B cell (primary cell): ENCODE measurements at places on chromosomes 1 and 21. TPM values are rescaled to one million over a fixed set of nuclear protein-coding genes. Genes with fewer than 3 reads are reported as not detected.

The SLC35F3 gene
- polyA plus RNA-seq, result not detected in 2 replicates

DNA sequence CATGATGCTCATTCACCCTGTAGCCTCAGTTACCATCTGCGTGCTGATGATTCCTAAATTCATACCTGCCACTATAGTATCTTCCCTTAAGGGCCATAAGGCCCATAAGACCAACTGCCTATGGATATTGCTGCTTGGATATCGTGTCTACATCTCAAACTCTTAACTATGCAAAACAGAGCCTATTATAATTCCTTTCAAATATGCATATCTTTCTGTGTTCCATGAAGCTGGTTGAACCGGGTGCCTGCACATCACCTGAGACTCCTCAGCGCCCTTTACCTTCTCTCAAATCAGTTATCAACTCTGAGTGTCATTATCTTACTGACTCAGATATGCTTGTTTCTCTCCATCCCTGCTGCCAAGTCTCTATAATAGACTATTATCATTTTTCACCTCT lies 311.2 kb downstream of the PAPPA2 start:
- no peaks in the 10 kb centered on the region for H3K4me1 ChIP-seq
- H3K27me3 ChIP-seq, result no peaks in the 10 kb centered on the region
- no peak overlapping the region for H3K27ac ChIP-seq
- no peak overlapping the region for H3K4me3 ChIP-seq

GRCh38 chr1:77057994-77058585 lies 161.1 kb downstream of the PIGK start:
- H3K4me3 ChIP-seq, result no peak overlapping the region
- H3K36me3 ChIP-seq, result no peaks in the 10 kb centered on the region
- no peak overlapping the region for H3K27ac ChIP-seq

GRCh38 chr1:113963281-113963906 lies 15.9 kb upstream of the OLFML3 start:
- no peaks in the 10 kb centered on the region for H3K27me3 ChIP-seq
- H3K4me3 ChIP-seq, result no peak overlapping the region
- H3K27ac ChIP-seq, result no peak overlapping the region
- no peak for DNase-seq

- peak overlapping the region; percentile 76 for H3K4me3 ChIP-seq
- peaks cover 76% of the 10 kb centered on the region for H3K4me1 ChIP-seq
- no peaks in the 10 kb centered on the region for H3K27me3 ChIP-seq
- H3K36me3 ChIP-seq, result no peaks in the 10 kb centered on the region
Observed at GRCh38 chr1:111618961-111619634, 491 bp upstream of the RAP1A start.

DNA sequence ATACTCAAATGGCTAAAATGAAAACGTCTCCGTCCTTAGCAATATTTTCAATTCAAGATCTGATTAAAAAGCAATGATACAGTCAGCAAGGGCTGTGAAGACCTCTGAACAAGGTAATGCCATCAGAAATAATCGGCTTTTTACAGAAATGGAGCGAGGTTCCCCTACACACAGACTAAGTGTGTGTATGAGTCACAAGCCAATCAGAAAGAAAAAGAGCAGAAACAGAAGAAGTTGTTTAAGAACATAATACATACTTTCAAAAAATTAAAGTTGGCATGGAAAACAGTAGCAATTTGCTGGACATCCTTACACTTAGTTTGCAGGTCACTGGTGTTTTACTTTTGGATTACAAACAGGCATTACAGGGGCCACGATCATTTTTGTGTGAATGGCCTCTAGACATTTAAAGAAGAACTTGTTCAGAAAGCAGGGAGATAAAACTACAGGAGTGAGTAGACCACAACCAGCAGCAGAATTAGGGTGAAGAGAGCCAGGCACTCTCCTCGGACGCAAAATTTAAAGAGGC lies 350.0 kb upstream of the RUNX1 start:
- no peak for DNase-seq
- no peaks in the 10 kb centered on the region for H3K27me3 ChIP-seq
- H3K4me3 ChIP-seq, result no peak overlapping the region
- no peaks in the 10 kb centered on the region for H3K4me1 ChIP-seq
- no peaks in the 10 kb centered on the region for H3K36me3 ChIP-seq

DNA sequence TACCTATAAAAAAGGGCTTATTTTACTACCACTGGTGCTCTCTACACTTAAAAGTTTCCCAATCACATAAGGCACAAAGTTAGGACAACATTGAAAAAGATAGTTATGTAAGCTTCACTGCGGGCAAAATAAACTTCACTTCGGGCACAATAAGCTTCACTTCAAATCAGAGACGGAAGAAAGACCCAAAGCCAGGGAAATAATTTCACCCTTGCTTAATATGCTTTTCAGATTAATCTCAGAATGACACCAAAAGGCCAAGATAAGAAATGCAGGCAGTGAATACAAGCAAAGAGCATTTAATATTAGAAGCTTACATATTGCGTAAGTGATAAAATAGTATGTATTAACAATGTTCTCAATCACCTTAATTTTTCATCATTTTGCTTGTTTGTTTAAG lies 444.2 kb downstream of the SETD4 start:
- no peak overlapping the region for H3K4me3 ChIP-seq
- H3K36me3 ChIP-seq, result no peaks in the 10 kb centered on the region
- no peak overlapping the region for H3K27ac ChIP-seq
- H3K4me1 ChIP-seq, result no peaks in the 10 kb centered on the region
- peak; percentile 28 for DNase-seq

GRCh38 chr1:95197616-95198252 lies 36.3 kb upstream of the RWDD3 start:
- H3K4me1 ChIP-seq, result no peaks in the 10 kb centered on the region
- no peak overlapping the region for H3K27ac ChIP-seq
- no peaks in the 10 kb centered on the region for H3K36me3 ChIP-seq
- no peak overlapping the region for H3K4me3 ChIP-seq
- H3K27me3 ChIP-seq, result no peaks in the 10 kb centered on the region

- no peak overlapping the region for H3K27ac ChIP-seq
- no peaks in the 10 kb centered on the region for H3K27me3 ChIP-seq
- DNase-seq, result no peak
- peaks cover 2% of the 10 kb centered on the region for H3K36me3 ChIP-seq
Observed at GRCh38 chr1:23845163-23845562, 19.9 kb upstream of the HMGCL start.

The PROK1 gene
- polyA plus RNA-seq, result 0.25 TPM in 1 of 2 replicates, not detected in the other

GRCh38 chr21:34222031-34222335 lies 141.8 kb upstream of the KCNE2 start:
- H3K36me3 ChIP-seq, result no peaks in the 10 kb centered on the region
- no peak for DNase-seq
- H3K27me3 ChIP-seq, result no peaks in the 10 kb centered on the region
- H3K4me3 ChIP-seq, result no peak overlapping the region
- no peak overlapping the region for H3K27ac ChIP-seq
- H3K4me1 ChIP-seq, result no peaks in the 10 kb centered on the region

The PTGER3 gene
- polyA plus RNA-seq, result 0.03 TPM in 1 of 2 replicates, not detected in the other

DNA sequence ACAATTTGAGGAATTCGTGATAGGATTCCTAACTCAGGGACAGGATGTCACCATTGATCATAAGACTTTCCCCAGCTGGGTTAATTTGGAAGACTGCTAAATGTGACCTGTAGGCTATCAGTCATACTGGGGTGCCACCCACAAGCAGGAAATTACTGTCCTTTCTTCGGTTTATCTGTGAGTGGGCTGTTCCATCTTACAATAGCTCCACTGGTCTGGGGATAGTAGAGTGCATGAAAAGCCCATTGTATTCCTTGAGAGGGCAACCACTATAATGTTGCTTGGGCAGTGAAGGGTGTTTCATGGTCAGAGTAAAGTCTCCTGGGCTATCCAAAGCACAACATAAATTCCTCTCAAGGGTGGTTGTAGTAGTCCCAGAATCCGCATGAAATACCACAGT lies 1523.0 kb upstream of the B3GALT2 start:
- H3K27me3 ChIP-seq, result no peaks in the 10 kb centered on the region
- H3K4me3 ChIP-seq, result no peak overlapping the region
- H3K4me1 ChIP-seq, result no peaks in the 10 kb centered on the region
- H3K36me3 ChIP-seq, result no peaks in the 10 kb centered on the region
- DNase-seq, result no peak
- no peak overlapping the region for H3K27ac ChIP-seq

The ZBTB48 gene
- polyA plus RNA-seq, result 100 and 103 TPM in 2 replicates

The RPTN gene
- not detected in 2 replicates for polyA plus RNA-seq

DNA sequence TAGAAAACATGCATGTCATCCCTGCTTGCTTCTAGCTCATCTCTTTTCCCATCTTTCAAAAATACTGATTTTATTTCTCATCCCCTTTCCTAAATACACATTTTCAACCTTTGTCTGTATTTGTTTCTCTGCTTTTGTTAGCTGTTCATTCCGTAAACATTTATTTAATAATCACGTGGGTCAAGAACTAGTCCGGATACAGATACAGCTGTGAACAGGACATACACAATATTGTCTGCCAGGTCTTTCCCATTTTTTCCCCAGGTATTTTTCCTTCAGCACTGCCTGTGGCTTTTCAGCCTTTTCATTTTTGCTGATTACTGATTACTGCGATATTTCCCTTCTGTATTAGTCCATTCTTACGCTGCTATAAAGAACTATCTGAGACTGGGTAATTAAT lies 5.7 kb downstream of the PER3 start:
- H3K4me1 ChIP-seq, result no peaks in the 10 kb centered on the region
- H3K27me3 ChIP-seq, result no peaks in the 10 kb centered on the region
- DNase-seq, result no peak
- H3K36me3 ChIP-seq, result no peaks in the 10 kb centered on the region
- H3K27ac ChIP-seq, result no peak overlapping the region

The CLCA2 gene
- not detected in 2 replicates for polyA plus RNA-seq

GRCh38 chr1:229792012-229792975 lies 166.2 kb downstream of the URB2 start:
- H3K36me3 ChIP-seq, result no peaks in the 10 kb centered on the region
- no peak overlapping the region for H3K27ac ChIP-seq
- no peak for DNase-seq
- H3K4me3 ChIP-seq, result no peak overlapping the region
- H3K4me1 ChIP-seq, result no peaks in the 10 kb centered on the region

The TNFAIP8L2 gene
- polyA plus RNA-seq, result 5.5 and 9.1 TPM in 2 replicates

The CYP4X1 gene
- not detected in 2 replicates for polyA plus RNA-seq

DNA sequence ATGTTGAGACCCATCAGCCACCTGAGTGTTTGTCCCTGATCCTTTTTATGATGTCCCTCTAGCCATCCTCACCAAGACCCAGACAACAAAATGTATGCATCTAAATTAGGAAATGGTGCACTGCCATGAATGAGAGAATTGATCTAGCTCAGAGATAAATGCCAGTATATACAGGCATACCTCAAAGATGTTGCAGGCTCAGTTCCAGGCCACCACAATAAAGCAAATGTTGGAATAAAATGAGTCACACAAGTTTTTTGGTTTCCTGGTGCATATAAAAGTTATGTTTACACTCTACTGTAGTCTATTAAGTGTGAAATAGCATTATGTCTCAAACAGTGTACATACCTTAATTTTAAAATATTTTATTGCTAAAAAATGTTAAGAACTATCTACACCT lies 63.9 kb downstream of the CHIA start:
- no peaks in the 10 kb centered on the region for H3K36me3 ChIP-seq
- H3K4me1 ChIP-seq, result no peaks in the 10 kb centered on the region
- no peak overlapping the region for H3K27ac ChIP-seq

GRCh38 chr1:34906756-34907155 lies 22.7 kb downstream of the DLGAP3 start:
- DNase-seq, result no peak
- no peaks in the 10 kb centered on the region for H3K27me3 ChIP-seq
- no peaks in the 10 kb centered on the region for H3K4me1 ChIP-seq

The CFHR4 gene
- polyA plus RNA-seq, result not detected in 2 replicates

DNA sequence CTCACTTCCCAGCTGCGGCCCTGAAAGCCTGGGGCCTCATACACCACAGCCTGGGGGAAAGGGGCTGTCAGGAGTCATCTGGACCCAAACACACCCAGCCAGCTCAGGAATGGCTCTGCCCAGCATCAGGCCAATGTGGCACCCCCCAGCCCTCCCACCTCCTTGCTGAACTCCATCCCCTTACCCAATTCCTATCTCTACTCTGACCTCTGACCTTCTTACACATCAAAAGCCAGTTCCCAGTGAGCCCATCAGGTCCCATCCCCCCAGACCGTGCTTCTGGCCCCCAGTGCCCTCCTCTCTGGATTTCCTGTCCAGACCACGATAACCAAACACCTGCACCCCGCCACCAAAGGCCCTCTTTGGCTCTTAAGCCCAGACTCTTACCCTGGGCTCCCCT lies 16.3 kb downstream of the CRYBG2 start:
- H3K27ac ChIP-seq, result no peak overlapping the region
- H3K4me3 ChIP-seq, result no peak overlapping the region
- H3K4me1 ChIP-seq, result peaks cover 8% of the 10 kb centered on the region
- DNase-seq, result no peak

DNA sequence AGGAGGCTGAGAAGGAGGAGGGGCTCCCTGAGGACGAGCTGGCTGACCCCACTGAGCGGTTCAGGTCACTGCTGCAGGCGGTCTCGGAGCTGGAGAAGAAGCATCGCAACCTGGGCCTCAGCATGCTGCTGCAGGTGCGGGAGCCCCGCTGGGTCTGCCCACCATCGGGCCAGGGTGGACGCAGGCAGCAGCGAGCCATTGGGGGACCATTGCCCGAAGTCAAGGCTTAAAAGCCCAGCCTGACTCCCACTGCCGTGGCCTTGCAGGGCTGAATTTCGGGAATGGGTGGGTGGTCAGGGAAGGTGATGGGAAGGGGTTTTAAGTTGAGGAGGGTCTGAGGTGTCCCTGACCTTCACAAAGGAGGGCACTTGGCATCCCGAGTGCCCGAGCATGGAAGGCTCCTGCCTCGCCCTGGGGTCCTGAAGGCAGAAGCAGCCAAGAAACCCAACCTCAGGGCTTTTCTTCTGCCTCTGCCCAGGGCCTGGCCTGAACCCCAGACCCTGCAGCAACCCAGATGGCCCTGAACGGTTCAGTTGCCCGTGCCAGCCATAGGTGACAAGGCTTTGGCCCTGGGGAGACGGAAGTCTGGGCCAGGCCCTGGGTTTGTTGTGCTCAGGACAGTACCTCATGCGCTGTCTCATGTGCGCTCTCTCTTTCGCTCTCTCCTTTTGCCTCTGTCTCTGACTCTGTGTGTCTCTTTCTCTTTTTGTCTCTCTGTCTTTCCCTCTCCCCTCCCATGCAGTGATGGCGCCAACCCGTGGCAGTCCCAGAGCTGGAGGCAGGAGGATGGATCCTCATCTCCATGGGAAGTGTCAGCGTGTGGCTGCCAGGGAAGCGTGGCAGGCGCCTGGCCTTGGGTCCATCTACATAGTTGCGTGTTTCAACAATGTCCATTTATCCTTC lies 6.2 kb downstream of the RNF187 start:
- no peak overlapping the region for H3K27ac ChIP-seq
- DNase-seq, result no peak
- no peak overlapping the region for H3K4me3 ChIP-seq
- no peaks in the 10 kb centered on the region for H3K36me3 ChIP-seq
- H3K27me3 ChIP-seq, result no peaks in the 10 kb centered on the region

- H3K4me3 ChIP-seq, result no peak overlapping the region
- H3K27me3 ChIP-seq, result no peaks in the 10 kb centered on the region
- H3K36me3 ChIP-seq, result no peaks in the 10 kb centered on the region
Observed at GRCh38 chr1:120133228-120133927, 42.9 kb downstream of the SEC22B start.

The CNTN2 gene
- polyA plus RNA-seq, result not detected in 2 replicates
